Right ventricle myocardium inferior (tissue), 1 donor: ENCODE measurements at places on chromosomes 2 and 18.

- no peak for DNase-seq
Observed at GRCh38 chr2:60555066-60555782, 1.8 kb upstream of the BCL11A start.

DNA sequence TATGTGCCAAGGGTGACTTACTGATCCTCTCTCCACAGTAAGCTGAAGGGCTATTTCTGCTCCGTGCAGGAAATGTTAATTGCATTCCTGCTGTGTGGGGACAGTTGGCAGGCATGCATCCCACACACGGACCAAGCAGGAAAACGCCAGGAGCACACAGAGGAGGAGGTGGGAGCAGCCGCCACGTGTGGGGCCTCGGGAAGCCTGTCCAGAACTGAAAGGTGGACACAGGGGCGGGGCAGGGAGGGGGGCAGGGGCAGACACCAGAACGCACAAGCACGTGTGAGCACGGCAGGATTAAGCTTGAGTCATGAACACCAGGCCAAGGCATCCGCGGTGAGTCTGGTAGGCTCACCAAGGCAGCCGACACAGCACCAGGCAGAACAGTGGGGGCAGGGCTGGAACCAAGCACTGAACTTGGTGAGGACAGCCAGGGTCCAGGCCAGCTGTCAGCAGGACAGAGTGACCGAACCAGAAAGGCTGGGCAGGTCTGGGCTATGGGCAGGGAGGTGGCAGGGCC lies 177.1 kb downstream of the EIPR1 start:
- no peak for DNase-seq

GRCh38 chr2:120770176-120770575 lies 34.5 kb downstream of the GLI2 start:
- DNase-seq = peak; percentile 28

DNA sequence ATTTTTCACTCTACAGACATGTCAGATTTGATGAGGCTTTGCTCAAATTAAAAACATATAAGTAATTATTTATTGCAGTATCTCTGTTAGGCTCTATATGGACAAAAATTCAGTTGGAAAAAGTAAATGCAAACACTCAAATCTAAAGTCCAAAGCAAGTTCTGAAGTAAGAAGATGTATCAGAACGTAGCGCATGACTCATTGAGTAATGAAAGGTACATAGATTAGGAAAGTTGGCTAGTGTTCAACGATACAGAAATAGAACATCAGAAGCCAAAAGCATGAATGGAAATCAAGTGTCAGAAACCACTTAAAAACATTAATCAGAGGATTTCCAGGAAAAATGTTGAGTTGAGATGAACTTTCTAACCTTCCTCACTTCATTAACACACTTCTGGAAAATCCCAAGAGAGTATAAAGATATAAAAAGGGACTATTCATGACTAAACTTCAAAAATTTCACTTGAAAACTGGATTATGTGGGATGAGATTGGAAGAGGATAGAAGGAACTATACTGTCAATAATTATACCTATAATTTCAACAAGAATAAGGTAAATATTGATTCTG lies 494.1 kb downstream of the LRRTM4 start:
- no peak for DNase-seq

- no peak for DNase-seq
Observed at GRCh38 chr2:62382122-62382521, 123.9 kb downstream of the TMEM17 start.

DNA sequence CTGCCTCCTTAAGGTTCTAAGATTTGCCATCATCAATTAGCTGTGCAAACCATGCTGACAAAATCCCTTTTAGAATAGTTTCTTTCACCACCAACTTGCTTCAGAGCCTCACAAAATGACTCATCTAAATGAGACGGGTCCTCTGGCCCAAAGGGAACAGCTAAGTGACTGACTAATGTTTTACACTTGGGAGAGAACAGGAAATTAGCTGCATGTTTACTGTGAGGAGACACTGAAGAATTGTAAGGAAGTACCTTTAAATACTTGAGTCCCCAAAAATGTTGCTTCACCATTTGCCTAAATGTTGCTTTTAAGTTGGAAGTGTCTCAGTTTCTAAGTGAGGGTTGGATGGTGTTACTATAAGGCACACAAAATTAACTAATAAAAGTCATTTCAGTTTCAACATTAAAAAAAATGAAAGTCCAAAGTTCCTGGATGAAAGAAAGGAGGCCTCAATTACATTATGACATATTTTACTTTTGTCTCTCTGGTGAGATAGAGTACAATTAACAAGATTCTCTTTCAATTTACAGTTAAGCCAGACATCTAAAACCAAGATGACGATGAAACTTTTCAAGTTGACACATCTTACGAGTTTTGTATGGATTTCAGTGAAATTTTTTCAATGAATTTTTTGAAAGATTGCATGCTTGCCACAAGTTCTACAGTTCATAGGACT lies 229.1 kb upstream of the FN1 start:
- no peak for DNase-seq

GRCh38 chr2:199895406-199895805 lies 15.7 kb upstream of the C2orf69 start:
- no peak for DNase-seq
